ENCODE measurements at places on chromosomes 16 and 17. TPM values are rescaled to one million over a fixed set of nuclear protein-coding genes. Genes with fewer than 3 reads are reported as not detected.

DNA sequence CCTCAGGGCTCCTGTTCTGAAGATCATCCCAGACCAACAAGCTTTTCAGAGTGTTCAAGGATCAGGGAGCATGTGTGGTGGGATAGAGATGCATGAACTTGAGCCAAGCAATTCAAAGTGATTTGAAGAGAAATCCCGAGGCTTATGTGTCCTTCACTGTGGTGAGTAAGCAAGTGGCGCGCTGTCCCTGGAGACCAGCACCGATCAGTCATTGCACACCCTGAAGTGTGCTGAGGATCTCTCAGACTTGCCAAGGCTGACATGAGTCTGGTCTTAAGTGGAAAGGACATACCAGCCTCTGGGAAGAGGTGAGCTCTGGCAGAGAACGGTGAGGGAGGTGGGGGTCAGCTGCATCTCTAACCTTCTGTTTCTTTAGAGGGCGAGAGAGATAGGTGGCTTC, 43.8 kb upstream of the CDH13 start:
- no peak for DNase-seq

DNA sequence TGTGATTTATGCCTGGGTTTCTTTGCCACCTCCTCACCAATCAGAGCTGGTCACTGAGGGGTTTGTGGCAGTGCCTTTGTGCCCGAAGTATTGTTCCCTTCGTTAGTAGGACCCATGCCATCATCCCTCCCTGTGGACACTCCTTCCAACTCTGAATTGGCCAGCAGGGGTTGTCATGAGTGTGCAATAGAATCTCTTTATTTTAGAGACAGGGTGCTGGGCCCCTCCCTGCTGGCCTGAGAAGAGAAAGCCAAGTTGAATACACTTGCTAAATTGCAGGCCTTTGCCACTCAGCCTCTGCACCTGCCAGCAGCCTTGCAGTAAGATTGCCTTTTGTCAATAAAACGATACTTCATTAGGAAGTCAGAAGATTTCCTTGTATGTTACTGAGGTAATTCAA, 40.7 kb upstream of the SLC12A3 start:
- DNase-seq: peak; percentile 29

GRCh38 chr16:83661656-83662055, 146.1 kb upstream of the HSBP1 start:
- no peak for DNase-seq

GRCh38 chr17:68435876-68436842, 21.1 kb downstream of the WIPI1 start:
- DNase-seq: peak; percentile 85

- DNase-seq: peak; percentile 95
These were observed at the start of gene PER1 for GRCh38 chr17:8152112-8152775. PER1 (minus strand) TSS chr17:8152404; CDS start chr17:8150706, 1,698 bp downstream.

DNA sequence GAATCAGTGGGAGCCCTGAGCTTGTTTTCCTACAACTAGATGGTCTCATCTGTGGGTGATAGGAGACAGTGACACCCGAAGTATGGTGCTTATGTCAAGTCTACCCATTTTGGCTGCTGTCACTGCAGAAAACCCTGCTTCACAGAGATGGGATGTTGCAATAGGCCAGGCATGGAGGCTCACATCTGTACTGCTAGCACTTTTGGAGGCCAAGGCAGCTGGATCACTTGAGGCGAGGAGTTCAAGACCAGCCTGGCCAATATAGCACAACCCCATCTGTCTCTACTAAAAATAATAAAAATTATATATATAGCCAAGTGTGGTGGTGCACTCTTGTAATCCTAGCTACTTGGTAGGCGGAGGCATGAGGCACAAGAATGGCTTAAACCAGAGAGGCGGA, 2.3 kb upstream of the HERPUD1 start:
- no peak for DNase-seq

GRCh38 chr17:61380836-61381525, 18.7 kb upstream of the TBX2 start:
- DNase-seq: no peak

- no peak for DNase-seq
These were observed 7.4 kb downstream of the MAP3K14 start for GRCh38 chr17:45309400-45309799.

- DNase-seq: peak; percentile 54
These were observed 54.5 kb downstream of the TENT4B start for GRCh38 chr16:50207652-50208051.

Gene RBFOX1
- total RNA-seq: not detected

Gene CDK5RAP3
- 50.3 TPM for total RNA-seq

Gene ZC3H7A
- total RNA-seq: 53.2 TPM

Gene TBC1D3C
- not detected for total RNA-seq

Gene HBZ
- total RNA-seq: not detected
